ENCODE measurements at places on chromosomes 11 and 22.

DNA sequence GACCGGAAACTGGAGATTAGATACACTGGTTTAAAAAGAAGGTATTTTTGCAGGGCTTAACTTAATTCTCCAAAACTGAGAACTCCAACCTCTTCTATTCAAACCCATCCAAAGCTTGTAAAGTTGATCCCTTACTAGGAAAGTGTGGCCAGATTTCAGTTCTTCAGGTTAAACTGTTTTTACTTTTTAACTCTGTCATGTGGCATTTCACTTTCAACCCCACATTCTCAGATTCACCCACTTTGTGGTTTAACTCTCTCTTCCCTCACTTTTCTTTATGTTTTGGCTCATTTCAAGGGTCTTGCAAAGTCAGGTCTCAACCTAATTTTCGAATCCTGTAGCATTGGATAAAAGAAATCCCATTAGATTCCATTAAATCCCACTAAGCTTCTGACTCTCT, 75.4 kb downstream of the MPPED2 start:
- DNase-seq: no peak

DNA sequence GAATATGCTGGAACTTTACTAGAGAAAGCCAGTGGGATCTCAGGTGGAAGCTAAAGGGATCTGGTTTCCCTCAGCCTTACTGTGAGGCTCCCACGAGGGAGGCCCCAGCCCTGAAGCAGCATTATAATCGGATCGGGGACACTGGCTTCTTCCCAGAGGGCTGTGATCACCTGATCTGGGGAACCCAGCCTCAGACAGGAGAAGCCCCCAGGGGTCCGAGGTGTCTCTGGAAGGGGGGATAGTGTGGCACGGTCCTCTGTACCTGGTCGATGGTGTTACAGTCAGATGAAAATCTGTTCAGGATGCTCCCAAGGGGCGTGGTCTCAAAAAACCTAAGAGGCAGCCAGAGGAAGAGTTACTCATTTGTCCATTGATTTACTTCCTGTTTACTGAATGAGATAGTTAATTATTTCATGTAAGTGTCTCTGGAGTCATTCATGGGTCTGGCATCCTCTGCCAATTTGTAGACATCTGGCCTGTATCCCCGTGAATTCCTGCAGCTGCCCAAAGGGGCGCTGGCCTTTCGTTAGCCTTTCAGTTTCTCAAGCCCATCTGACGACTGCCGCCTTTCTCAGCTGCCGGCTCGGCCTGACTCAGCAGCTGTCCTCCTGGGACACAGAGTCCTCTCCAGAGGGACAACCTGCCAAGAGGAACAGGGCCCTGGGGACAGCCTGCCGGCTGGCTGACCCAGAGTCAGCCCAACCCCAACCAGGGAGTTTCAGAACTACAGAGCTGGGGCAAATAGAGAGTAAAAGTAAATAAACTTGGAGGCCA, 17.0 kb upstream of the KCNJ11 start:
- DNase-seq: peak; percentile 60

DNA sequence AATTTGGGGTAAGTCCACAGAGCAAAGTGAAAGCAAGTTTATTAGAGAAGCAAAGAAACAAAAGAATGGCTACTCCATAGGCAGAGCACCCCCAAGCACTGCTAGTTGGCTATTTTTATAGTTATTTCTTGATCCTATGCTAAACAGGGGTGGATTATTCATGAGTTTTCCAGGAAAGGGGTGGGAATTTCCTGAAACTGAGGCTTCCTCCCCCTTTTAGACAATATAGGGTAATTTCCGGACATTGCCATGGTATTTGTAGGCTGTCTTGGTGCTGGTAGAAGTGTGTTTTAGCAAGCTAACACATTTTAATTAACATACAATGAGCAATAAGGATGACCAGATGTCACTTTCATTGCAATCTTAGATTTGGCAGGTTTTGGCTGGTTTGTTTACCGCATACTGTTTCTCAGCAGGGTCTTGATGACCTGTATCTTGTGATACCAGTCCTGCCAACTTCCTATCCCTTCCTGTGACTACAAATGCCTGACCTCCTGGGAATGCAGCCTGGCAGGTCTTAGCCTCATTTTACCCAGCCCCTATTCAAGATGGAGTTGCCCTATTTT, 937 bp upstream of the C1QTNF6 start:
- no peak for DNase-seq

- DNase-seq: no peak
Measured at GRCh38 chr11:129308241-129308865, 67.3 kb upstream of the BARX2 start.

DNA sequence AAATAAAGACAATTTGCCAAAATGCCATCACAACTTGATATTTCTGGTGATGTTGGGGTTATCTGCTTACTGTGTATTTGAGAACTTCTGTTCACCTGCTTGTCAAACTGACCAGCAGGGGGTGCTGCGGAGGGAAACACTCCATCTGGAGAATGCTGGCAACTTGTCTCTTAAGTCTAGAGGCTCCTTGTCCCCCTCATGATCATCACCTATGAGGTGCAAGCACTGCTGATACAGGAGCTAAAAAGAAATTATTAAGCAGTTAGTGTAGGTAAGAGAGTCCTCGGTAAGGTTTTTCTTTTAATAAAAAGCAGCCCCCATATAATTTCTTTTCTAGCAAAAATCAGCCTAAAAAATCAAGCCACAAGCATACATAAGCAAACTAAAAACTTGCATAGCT, 32.7 kb upstream of the GLYATL1B start:
- DNase-seq: peak; percentile 28

- DNase-seq: no peak
Measured at GRCh38 chr11:118291477-118292135, 12.9 kb upstream of the CD3E start.

DNA sequence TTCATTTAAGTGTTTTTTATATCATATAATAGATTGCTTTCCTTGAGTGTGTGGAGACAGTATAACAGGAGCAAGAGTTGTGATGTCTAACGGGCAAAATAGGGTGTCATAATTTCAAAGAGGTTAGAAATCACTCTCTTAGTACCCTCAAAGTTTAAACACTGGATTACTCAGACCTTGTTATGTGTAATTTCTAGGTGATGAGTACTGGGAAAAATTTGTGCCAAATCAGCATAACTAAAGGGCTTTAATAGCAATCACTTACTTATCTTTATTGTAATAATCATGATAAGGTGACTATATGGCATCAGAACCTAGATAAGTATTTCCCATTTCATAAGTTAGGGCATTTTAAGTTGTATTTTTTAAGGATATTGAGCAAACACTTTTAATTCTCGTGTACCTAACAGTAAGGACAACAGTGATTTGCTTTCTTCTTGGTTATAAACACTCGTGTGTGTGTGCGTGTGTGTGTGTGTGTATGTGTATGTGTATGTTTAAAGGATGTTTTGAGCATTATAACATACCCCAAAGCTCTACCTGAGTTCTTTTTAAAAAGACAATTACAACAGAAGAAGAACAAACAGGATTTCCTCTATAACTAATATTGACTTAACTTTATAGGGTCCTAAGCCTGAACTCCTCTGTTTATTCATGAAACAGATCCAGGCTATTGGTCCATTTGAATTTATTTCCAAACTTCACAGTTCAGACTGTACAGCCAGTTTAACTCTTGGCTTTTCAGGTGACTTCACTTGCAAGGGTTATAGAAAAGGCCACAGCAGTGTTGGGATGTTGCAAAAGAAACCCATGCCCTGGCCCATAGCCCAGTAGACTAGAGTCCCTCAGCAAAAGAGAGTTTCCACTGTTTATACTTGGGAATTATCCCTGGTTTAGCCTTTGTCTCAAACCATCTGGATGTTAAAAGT, 23.7 kb upstream of the PDE3B start:
- DNase-seq: no peak

GRCh38 chr22:23837496-23837859, 1.3 kb downstream of the DERL3 start:
- no peak for DNase-seq

DNA sequence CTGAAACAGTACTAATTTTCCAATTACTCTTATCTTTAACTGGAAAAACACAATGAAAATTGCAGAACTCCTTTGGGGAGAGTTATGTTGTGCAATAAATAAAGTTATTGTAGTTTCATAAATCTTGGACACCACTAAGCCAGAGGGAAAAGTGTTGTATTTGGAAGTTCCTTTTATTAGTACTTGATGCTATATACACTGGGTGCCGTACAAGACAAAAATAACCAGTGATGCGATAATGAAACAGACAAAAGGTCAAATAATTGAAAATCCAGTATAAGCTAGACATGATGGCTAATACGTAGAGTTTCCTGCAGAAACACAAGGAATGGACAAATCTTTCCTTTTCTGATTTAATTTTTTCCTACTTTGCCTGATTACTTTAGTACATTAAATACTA, 541.1 kb downstream of the ETS1 start:
- DNase-seq: no peak

- DNase-seq: no peak
Measured at GRCh38 chr22:37376643-37377042, 50.6 kb downstream of the ELFN2 start.

DNA sequence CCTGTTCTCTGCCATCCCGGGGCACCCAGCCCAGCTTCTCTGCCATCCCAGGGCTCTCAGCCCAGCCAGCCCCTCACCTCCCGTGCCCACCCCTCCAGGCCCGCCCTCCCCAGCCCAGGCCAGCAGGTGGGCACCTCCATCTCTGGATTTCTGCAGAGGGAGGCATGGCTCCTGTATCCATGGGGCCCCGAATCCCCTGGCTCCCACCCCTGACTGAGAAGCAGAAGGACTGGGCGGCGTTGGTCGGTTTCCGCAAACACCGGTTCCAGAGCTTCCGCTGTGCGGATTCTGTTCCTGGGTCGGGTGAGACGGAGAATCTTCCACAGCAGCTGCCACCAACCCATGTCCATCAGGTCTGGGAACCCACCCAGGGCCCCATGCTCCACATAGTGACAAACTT, 240.3 kb downstream of the BRD1 start:
- no peak for DNase-seq

- DNase-seq: no peak
Measured at GRCh38 chr22:42766860-42767259, 46.2 kb upstream of the A4GALT start.

DNA sequence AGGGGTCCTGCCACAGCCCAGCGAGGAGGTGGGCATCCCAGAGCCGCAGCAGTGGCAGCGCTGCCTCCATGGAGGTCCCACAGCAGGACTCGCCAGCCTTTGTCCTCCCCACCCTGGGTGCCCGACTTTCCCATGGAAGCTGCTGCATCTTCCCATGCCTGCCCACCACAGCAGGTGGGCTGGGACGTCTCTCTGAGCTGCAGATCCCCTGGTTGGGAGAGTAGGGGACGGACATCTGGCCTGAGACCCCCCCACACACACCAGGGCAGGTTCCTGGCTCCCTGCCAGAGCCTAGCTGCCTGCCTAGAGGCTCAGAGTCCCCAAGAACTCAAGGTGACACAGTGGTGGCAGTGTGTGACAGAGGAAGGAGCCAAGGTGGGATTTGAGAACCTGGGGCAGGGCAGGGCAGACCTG, 21.5 kb upstream of the PRR5 start:
- DNase-seq: no peak

GRCh38 chr11:66971488-66971887, 3.6 kb upstream of the C11orf86 start:
- no peak for DNase-seq

- DNase-seq: no peak
Measured at GRCh38 chr11:120144501-120144900, 6.6 kb upstream of the TRIM29 start.

GRCh38 chr11:76661834-76662434, 8.6 kb downstream of the LRRC32 start:
- DNase-seq: no peak

DNA sequence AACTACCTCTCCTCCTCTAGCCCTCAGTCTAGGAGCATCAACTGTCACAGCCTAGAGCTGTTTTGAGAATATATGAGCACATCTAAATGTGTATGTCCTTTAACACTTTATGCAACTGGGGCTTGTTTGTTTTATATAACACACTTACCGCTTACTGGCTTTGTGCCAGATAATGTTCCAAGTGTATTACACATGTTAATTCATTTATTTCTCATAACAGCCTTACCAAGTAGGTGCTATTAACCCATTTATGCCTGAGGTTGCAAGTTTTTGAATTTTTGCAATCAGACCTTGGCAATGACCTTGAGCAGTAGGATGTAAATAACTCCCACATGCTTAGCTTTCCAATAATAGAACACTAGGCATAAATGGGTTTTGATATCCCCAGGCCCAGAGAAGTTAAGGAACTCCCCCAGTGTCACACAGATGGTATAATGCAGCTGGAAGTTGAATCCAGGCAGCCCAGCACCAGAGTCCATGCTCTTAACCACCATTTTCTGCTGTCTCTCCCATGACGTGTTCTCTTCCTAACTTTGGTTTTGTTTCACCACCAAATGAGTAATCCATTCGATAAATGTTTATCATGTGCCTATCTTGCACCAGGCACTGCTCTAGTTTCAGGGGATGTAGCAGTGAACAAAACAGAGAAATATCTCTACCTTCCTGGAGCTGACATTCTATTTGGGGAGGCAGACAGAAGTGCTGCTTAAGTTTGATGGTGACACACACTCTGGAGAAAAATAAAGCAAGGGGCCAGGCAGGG, 23.1 kb downstream of the PRDM11 start:
- DNase-seq: no peak

DNA sequence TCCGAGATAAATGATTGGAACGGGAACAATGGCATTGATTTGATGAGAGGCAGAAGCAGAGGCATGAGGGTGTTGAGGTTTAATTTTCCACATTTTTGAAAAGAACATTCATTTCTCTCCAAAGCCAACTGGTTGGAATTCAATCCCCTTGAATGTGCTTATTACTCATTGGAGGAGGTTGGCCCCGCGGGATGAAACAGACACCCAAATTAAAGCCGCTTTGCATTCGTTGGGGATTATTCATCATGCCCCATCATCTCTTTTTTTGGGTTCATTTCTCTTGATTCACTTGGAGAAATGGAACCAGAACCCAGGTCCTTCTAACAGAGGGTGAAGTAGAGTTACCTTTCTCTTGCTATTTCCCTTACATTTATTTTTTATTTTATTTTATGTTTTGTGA, 47.6 kb upstream of the PARVG start:
- no peak for DNase-seq

- DNase-seq: no peak
Measured at GRCh38 chr11:116693102-116693570, 79.7 kb downstream of the BUD13 start.

DNA sequence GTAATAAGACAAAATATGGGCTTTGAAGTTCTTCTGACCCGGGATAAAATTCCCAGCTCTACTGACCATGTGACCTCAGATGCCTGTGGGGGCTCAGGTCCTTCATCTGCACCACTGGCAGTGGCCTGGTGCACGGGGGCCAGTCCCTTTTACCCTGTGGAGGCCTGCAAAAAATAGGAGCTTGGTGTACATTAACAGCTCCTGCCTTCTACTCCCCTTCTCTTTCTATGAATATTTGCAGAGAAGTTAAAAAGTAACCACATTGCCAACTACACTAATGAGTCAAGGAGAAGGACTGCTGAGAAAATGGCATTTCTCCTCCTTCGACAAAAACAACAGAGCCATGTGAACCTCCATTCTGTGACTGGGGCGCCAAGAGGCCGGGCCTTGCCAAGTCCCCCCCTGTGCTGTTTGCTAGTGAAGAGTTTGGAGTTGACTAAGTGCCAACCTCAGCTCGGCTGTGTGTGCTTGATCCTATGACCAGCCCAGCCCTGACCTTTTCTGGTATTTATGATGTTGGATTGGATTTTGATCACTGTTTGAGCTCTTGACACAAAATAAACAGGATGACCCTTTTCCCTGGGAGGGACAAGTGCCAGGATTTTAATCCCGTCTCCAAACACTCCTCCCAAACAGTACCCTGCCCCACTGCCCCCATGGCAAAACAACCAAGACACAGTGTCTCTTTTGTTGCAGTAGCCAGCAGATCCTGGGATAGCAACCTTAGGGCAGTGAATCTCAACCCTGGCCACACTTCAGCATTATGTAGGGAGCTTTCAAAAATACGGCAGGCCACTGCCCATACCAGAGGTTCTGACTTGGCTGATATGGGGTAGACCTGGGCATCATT, 380.1 kb downstream of the LARGE1 start:
- DNase-seq: peak; percentile 46
